ENCODE measurements at places on chromosomes 5 and 9.

- DNase-seq = no peak
Measured at GRCh38 chr5:515273-515836, 8.9 kb downstream of the SLC9A3 start.

GRCh38 chr5:1401536-1402138 lies 43.6 kb downstream of the SLC6A3 start:
- DNase-seq = no peak

DNA sequence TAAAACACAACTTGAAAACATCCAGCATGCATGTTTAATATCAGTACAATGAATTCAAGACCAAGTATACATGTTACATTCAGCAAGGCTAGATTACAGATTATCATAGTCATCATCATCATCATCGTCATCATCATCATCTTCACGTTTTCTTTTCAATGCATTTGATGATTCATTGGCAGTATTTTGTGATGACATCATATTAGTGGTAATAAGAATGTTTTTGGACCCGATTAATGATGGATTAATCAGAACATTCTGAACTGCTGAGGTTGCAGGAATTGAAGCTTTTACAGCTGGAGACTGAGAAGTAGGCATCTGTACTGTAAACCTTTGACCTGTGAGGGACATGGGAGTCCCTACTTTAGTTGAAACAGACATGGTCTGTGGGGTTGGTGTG lies 4.5 kb downstream of the AK6 start:
- no peak for DNase-seq

DNA sequence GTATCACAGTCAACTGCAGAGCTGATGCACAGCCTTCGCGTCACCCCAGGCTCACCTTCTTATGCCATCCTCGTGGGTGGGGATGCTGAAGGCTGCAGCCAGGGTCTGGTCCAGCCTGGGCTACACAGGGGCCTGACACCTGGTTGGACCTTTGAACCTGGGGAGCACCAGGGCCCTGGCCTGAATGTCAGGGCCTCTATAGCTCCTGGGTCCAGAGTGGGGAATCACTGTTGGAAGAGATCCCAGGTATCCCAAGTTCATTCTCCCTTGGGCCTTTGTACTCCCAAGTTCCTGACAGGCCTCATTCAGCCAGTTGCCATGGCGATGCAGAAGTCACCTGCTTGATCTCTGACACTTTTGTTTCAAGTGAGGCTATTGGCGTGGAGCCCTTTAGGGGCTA lies 43.8 kb downstream of the ZNF618 start:
- DNase-seq = no peak

DNA sequence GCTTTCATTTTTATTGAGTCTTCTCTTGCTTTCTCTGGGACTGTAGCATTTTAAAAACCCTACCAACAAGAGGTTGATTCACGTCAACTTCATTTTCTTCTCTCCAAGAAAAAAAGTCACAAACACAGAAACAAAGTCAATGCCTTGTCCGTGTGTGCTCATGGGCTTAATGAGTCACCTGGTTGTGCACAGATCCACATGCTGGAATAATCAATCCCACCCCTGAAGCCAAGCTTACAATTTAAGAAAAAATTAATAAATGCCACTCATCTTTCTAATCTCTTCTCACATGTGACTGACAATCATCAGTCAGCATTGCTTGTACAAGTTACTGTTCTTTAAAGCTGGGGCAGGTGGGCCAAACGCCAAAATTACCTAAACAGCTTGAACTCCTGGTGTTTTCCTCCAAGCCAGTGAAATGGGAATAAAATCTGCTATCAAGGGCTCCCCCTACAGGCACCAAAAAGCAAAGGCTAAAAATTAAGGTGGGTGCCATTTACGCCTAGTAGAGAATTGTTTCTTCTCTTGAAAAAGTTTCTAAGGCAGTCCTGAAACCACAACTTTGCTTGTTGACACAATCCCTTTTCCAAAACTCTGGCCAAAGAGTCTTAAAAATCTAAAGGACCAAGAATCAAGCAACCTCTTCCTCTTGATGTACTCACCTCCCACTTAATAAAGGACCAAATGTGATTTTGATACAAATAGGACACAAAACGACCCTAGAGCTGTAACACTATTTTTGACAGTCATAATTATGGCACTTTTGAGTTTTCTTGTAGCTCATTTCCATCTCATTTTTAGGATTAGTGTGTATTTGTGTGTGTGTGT lies 21.3 kb downstream of the TRMO start:
- DNase-seq = peak; percentile 49

- DNase-seq = no peak
Measured at GRCh38 chr9:136521537-136521936, 24.3 kb downstream of the NOTCH1 start.

DNA sequence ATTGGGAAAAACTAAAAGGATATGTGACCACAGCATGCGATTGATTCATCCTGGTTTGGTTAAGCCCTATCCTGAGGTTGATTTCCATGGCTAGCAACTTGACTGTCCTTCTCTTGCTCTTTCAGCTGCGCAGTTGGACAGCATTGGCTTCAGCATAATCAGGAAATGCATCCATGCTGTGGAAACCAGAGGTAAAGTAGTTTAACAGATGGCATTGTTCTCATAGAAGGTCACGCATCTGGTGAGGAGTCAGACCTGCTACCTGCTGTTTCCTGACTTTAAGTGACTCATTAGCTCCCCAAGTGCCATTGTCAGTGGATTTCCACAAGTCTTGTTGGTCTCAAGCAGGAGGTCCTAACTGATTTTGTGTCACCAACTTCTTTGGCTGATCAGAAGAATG lies 266.9 kb downstream of the ARHGAP26 start:
- DNase-seq = peak; percentile 88

GRCh38 chr5:107812570-107813141 lies 141.9 kb upstream of the EFNA5 start:
- no peak for DNase-seq

- no peak for DNase-seq
Measured at GRCh38 chr9:107387409-107387808, 102.2 kb downstream of the KLF4 start.

GRCh38 chr9:134061688-134062371 lies 6.0 kb downstream of the BRD3 start:
- DNase-seq = peak; percentile 42

- DNase-seq = peak; percentile 54
Measured at GRCh38 chr5:172285226-172286143, 1.9 kb upstream of the UBTD2 start.

DNA sequence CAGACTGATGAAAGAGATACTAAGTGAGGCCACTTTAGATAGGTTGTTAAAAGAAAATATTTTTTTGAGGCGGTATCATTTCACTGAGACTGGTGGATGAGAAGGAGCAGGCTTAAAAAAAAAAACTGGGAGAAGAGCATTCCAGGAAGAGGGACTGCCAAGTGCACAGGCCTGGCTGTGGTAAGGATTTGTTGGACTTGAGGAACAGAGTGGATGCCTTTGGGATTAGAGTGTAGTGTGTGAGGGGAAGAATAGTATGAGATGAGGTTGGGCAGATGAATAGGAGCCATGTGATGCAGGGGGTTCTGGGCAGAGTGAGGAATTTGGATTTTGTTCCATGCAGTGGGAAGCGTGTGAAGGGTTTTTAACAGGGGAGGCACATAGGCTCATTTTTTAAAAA lies 57.9 kb downstream of the PBX3 start:
- no peak for DNase-seq

DNA sequence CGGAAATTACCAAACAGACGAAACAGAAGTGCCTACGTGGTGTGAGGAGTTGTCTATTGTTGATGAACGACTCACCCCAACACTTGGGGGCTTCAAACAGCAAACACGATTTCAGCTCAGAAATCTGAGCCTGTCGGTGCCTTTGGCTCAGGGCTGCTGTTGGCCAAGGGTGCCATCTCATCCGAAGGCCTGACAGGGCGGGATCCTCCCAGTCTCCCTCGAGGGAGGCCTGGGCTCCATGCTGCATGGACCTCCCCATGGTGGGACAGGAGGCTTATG lies 1.3 kb downstream of the LRRC14B start:
- no peak for DNase-seq

- DNase-seq = no peak
Measured at GRCh38 chr5:129978270-129978669, 74.0 kb downstream of the CHSY3 start.

GRCh38 chr9:97601228-97601898 lies 31.8 kb downstream of the TSTD2 start:
- DNase-seq = no peak

- peak; percentile 55 for DNase-seq
Measured at GRCh38 chr5:140111859-140112551, 1.9 kb upstream of the PURA start.

GRCh38 chr5:175681968-175682340 lies 24.1 kb downstream of the HRH2 start:
- DNase-seq = no peak

DNA sequence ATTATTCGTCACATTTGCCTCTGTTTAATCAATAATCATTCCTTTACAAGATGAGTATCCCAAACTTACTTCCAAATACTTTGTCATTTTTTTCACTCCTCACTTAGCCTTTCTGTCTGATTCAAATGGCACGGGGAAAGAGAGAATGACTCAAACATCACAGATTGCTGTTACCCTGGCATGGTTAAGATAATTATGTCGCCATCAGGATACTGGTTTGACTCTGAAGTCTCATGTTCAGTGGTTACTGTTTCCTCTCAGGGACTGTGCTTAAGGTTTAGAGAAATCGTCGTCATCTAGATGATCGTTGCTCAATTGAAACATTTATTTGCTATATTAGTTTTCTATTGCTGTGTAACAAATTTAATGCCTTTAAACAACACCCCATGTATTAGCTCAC lies 45.2 kb upstream of the RAD23B start:
- no peak for DNase-seq

DNA sequence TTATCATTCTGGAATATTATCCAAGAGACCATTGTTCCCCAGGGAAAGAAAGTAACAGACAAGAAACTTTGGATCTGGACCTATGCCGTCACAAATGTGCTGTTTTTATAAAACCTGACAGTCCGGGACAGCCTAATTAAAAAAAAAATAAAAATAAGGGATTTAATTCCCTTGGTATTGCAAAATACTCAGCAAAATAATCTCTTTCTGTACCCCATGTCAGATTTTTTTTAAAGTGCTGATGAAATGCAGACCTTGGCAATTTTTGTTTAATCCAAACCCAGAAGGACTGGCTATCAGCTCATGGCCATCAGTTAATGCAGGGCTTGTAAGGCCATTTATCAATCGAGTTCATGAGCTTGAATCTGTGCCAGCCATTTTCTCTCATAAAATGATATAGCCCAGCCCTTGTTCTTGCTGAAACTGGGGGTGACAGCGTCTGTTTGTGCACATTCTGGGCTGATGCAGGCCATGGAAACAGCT lies 162.7 kb upstream of the S1PR3 start:
- DNase-seq = no peak

DNA sequence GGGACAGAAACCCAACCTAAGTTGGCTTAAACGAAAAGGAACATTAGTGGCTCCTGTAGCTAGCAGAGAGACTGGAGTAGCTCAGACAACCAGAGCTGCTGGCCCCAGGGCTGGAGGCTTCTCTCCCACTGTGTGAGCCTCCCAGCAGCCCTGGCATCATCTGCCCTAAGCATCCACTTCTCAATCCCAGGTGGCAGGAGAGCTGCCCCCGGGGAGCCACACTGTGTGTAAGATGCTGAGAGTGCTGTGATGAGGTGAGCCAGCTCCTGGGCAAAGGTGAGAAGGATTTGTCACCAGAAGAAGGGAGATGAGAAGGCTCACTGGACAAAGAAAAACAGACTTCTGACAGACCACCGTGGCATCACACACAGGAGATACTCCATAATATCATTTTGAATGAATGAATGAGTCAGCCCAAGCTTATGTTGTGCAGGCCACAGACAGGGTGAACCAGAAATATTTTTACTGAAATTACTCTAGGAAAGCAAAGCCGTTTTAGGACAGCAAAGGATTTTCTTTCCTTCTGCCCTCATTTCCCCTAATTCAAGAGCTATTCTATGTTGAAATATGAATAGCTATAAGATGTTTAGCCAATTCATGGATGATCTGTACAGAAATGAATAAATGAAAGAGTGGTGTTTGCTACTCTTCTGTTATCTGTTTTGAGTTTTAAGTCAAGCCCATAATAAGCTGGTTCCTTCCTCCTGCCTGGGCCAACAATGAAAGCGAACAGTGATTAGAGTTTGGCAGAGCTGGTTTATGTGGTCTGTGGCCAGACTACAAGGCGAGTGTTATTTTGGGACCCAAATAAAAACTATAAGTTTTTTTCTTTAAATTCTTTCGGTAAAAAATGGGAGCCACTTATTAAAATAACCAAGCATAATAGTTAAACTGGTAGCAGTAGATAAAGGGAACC lies 57.4 kb upstream of the ECM2 start:
- DNase-seq = peak; percentile 31

GRCh38 chr9:134326724-134327601 lies 708 bp downstream of the RXRA start:
- peak; percentile 74 for DNase-seq

- DNase-seq = no peak
Measured at GRCh38 chr5:155303120-155303519, 289.6 kb downstream of the KIF4B start.

GRCh38 chr9:35682520-35683315 lies 7.0 kb downstream of the TPM2 start:
- no peak for DNase-seq

DNA sequence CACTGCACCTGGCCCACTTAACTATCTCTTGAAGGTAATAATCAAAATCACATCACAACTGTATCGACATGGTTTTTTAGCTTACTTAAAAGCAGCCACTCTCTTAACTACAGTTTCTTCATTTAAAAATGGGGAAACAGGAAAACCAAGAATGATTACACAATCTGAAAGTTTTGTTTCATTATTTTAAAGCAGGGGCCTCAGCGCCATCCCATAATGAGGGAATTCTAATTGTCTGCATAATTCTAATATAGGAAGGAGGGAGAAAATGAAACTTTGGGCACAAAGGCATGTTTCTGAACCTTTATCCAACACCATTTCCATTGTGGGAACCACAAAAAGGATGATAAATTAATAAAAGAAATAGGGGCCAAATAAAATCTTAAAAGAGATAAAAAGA lies 7.6 kb downstream of the HACD4 start:
- no peak for DNase-seq

DNA sequence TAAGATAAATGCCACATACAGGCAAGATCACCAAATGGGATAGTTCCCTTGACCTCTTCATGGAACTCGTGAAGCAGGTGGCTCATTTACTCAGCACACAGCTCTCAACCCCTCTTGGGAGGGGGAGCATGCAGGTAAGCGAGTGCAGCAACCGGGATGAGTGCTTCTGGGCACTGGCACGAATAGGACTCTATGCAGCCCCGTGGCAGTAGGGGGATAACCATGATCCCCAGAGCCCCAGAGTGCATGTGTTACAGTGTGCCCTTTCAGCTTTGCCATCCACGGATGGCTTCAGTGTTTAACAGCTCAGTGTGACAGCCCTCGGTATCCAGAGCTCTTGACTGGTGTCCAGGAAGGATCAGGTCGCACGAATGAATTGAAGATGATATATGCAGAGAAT lies 1187.1 kb downstream of the CDH9 start:
- DNase-seq = peak; percentile 52

DNA sequence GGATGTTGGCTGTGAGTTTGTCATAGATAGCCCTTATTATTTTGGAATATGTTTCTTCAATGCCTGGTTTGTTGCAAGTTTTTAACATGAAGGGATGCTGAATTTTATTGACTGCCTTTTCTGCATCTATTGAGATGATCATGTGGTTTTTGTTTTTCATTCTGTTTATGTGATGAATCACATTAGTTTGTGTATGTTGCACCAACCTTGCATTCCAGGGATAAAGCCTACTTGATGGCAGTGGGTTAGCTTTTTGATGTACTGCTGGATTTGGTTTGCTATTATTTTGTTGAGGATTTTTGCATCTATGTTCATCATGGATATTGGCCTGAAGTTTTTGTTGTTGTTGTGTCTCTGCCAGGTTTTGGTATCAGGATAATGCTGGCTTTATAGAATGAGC lies 225.6 kb downstream of the PCSK1 start:
- DNase-seq = no peak

- no peak for DNase-seq
Measured at GRCh38 chr9:3014178-3014577, 170.3 kb upstream of the PUM3 start.
